CD4-positive, alpha-beta T cell treated with Interleukin-10 for 1 hour (primary cell): ENCODE measurements at places on chromosomes 4 and X.

GRCh38 chr4:89295415-89295927 lies 12.1 kb downstream of the GPRIN3 start:
- peak; percentile 33 for DNase-seq

DNA sequence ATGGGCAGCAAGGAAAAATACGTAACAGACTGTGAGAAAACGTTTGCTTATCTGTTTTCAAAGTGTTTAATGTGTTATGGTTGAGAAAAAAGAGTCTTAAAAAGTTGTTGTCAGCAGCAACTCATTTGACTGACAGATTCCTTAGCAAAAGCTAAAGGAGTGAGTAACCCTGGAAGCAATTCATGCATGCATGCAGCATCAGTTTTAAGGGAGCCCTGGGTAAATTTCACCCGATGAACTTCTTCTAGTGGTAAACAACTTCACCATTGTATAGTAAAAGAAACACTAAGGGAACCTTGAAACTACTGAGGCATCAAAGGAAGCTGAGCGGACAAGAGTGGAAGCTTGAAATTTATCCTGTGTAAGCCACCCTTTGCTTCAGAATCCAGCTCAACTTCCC lies 583.2 kb upstream of the INTU start:
- no peak for DNase-seq

GRCh38 chrX:153866302-153867019 lies 19.5 kb downstream of the L1CAM start:
- no peak for DNase-seq

GRCh38 chr4:76997532-76997931 lies 48.0 kb downstream of the SEPTIN11 start:
- DNase-seq = no peak

GRCh38 chrX:41293269-41293668 lies 40.7 kb upstream of the DDX3X start:
- no peak for DNase-seq

- DNase-seq = no peak
These were observed 34.4 kb upstream of the SLC25A4 start for GRCh38 chr4:185108669-185109068.

GRCh38 chrX:71912156-71912555 lies 1.5 kb downstream of the NHSL2 start:
- DNase-seq = no peak

DNA sequence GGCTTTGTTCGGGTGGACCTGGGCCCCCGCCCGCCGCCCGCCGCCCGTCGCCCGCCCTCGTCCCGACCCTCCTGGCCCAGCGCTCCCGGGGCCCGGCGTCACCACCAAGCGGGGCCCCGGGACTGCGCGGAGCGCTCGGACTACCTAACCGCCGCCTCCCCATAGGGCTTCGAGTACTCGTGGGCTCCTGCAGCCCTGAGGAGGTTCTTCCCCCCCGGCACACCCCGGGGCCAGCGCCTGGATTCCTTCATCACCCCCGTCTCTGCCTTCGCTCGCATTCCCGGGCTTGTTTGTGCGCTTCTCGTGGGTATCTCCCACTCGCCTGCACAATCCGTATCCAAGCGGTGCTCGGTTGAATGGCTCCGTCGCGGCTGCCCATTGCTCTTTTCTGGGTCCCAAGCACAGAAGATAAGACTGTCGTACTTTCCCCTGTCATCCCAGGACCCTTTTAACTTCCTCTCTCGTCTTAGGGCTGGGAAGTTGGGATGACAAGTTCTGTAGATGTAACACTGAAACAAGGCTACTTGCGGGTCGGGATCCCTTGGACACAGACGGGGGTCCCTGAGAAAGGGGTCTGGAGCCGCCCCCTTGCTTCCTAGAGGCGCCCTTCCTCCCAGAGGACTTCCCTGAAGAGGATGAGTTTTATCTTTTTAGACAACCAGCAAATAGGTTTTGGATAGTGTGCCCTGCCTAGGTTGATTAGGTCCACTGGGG lies 565 bp downstream of the MOB1B start:
- DNase-seq = no peak

DNA sequence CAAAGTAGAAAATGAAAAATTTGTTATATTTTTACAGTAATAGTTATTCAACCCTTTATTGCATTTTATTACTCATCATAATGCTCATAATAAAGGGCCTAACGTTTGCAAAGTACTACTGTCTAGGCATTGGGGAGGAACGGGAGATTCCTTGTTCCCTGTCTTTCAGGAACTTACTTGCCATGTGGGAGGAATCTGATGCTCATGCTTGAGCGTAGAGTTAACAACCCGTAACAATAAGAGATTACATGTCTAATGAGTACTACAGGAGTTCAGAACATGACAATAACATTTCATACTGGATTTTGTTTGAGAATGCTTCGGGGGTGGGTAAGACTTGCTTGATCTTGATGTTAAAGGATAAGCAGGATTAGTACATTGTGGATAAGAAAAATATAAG lies 2.9 kb downstream of the CCSER1 start:
- no peak for DNase-seq

- peak; percentile 40 for DNase-seq
These were observed 2.3 kb downstream of the DUSP9 start for GRCh38 chrX:153649178-153649914.

- no peak for DNase-seq
These were observed 268.4 kb downstream of the HS3ST1 start for GRCh38 chr4:11160288-11160687.
